ENCODE measurements at places on chromosomes 11 and 22. TPM values are rescaled to one million over a fixed set of nuclear protein-coding genes. Genes with fewer than 3 reads are reported as not detected.

DNA sequence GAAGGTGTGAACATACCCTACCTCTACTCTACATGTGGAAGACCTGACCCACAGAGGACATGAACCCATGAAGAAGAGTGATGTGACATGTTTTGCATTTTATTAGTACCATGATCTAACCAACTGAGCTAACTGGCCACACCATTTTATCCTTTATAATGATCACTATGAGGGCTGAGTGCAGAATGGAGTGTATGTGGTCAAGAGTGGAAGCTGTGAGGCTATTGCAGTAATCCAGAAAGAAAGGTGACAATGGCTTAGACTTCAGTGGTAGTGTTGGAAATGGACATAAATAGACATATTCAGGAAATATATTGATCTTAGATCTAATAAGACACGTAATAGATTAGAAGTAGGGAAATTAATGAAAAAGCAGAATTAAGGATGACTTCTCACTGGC is 3.8 kb downstream of the SRSF8 start:
- no peak for DNase-seq

KCTD14 gene
- 4.1 TPM for total RNA-seq

KCNC1 gene
- not detected for total RNA-seq

PGA5 gene
- 0.18 TPM for total RNA-seq

KREMEN1 gene
- total RNA-seq = 4.9 TPM

- no peak for DNase-seq
Measured at GRCh38 chr11:67409261-67409666, 5.4 kb downstream of the TBC1D10C start.

GRCh38 chr22:20205464-20205963 is 54.7 kb upstream of the CCDC188 start:
- DNase-seq = no peak

- no peak for DNase-seq
Measured at GRCh38 chr11:107996006-107996776, 12.5 kb upstream of the CUL5 start.

DNA sequence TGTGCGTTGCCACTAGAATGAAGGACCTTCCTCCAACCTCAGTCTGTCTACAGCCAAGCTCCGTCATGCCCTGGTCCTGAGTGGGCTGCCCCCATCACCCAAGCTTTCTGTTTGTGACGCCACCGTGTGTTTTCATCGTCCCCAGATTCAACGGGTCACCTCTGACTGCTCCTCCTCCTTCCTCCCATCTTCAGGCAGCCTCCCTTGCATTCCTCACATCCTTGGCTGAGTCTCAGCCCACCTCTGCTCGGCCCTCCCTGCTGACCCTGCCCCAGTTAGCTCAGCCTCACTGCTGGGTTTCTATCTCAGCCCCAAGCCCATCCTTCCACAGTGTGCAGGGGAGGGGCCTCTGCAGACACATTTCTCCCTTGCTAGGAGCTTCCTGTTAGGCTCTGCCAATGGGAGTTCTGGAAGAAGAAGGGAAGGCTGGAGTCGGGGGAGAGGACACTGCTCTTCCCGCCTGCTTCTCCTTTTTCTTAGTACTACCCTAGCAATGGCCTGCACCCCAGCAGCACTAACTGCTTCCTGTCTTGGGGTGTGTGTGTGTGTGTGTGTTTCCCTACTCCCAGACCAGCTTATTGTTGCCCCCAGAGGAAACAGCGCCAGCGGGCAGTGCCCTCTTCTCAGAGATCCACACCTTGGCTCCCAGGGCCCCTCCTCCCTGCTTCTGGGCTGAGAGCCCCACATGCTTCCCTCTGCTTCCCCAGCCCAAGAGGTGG is 5.2 kb downstream of the IFT27 start:
- no peak for DNase-seq

DNA sequence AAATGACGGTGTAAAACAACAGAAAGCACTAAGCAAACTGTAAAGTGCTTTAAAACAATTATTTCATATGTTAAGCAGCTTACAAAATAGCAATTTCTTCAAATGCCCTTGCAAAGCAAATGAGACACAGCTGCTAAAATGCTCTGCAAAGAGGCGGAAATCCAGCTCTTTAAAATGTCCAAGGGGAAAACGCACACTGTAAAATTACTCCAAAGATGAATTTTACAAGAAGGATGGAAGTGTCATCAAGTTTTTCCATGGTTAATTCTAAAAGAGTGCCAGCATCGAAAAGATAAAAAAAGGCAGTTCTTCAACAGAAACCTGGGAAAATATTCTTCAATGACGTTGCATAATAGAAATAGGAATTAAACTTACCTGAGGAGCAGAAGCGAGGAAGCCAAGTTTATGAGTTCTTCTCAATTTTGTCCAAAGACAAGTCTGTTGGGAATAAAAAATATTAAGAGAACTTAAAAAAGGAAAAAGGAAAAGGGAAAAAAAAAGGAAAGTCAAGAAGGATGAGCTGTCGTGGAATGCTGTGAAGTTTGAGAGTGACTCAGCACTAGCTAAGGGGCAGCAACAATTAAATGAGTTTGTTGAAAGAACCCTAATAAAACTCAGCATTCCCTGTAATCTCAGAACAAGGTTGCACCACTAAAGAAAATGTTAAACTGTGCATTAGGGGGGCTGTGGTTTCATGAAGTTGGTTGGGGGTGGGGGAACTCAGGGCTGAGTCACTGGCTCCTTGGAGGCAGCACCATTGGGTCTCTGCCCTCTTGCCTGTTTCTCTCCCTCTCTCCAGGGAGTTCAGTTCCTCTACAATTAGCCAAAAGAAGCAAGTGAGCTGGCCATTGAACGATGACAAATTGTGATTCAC is 64.2 kb upstream of the BLID start:
- DNase-seq = no peak

GRCh38 chr11:60838132-60838531 is 3.8 kb upstream of the CCDC86 start:
- no peak for DNase-seq

GRCh38 chr11:127218275-127218608 is 217.7 kb upstream of the KIRREL3 start:
- DNase-seq = no peak

- DNase-seq = no peak
Measured at GRCh38 chr11:70625582-70626518, 227.5 kb downstream of the CTTN start.

MOV10L1 gene
- total RNA-seq = not detected
